ENCODE measurements at places on chromosomes 1 and 21. TPM values are rescaled to one million over a fixed set of nuclear protein-coding genes. Genes with fewer than 3 reads are reported as not detected.

Gene SAMD11
- 9.7 TPM for total RNA-seq

Gene KCNK2
- total RNA-seq = 0.85 TPM

DNA sequence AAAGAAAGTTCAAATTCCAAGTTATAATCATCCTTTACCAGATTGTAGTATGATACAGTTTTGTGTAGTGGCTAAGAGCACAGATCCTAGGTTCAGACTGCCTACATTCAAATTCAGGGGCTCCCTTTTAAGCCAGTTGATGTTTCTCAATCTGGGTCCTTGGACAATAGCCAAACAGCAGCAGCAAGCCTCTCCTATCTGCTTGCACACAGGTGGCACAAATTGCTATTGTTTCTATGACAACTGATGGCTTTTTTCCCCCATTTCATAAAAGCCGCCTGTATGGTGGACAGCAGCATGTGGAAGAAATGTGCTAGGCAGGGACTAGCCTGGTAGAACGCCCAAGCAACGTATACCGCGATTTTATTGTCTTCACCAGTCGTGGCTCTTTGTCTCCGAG is 76.5 kb downstream of the S1PR1 start:
- H3K4me1 ChIP-seq = no peaks in the 10 kb centered on the region
- H3K27me3 ChIP-seq = no peaks in the 10 kb centered on the region
- no peak overlapping the region for H3K27ac ChIP-seq
- no peaks in the 10 kb centered on the region for H3K36me3 ChIP-seq
- no peak overlapping the region for H3K4me3 ChIP-seq

GRCh38 chr1:154605534-154605933 is 2.5 kb downstream of the ADAR start:
- no peak overlapping the region for H3K4me3 ChIP-seq
- H3K4me1 ChIP-seq = peaks cover 4% of the 10 kb centered on the region
- H3K27me3 ChIP-seq = no peaks in the 10 kb centered on the region
- H3K27ac ChIP-seq = no peak overlapping the region
- H3K36me3 ChIP-seq = peaks cover 16% of the 10 kb centered on the region

DNA sequence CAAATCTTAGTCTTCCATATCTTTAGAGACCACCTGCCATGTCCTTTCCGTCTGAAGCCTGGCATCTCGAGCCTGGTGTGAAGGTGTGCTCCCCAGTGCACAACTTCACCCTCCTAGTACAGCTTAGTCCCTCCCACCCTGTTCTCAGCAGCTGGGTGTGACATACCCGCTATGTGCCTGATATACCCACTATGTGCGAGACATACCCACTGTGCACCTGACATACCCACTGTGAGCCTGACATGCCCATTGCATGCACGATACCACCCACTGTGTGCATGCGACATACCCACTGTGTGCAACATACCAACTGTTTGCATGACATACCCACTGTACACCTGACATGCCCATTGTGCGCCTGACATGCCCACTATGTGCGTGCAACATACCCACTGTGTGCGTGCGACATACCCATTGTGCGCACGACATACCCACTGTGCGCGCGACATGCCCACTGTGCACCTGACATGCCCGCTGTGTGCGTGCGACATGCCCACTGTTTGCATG is 3.0 kb upstream of the RRP1 start:
- no peak overlapping the region for H3K27ac ChIP-seq
- H3K36me3 ChIP-seq = no peaks in the 10 kb centered on the region
- H3K4me3 ChIP-seq = no peak overlapping the region
- no peak for DNase-seq
- no peaks in the 10 kb centered on the region for H3K27me3 ChIP-seq

DNA sequence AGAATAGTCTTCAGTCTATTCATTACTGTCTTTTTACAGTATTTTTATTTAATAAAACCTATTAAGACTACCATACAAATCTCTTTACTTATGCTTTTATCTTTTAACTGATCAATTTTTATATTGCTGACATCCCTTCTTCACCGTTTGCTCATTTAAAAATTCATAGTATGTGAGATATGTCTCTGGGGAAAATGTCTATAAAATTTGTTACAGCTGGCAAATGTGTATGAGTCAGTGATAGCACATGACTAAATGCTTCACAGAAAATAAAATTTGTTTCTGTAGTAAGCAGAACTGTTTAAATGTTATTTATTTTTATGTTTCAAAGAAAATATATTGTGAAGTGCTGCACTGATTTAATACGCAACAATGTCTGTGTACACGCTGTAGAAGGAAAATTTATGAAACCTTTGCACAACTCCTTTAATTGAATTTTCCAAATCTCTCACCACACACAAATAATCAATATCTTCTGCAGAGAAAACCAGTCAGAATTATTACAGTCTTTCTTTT is 74.2 kb downstream of the ITGB3BP start:
- H3K27me3 ChIP-seq = no peaks in the 10 kb centered on the region
- no peak overlapping the region for H3K4me3 ChIP-seq
- DNase-seq = no peak
- H3K36me3 ChIP-seq = no peaks in the 10 kb centered on the region
- no peak overlapping the region for H3K27ac ChIP-seq

DNA sequence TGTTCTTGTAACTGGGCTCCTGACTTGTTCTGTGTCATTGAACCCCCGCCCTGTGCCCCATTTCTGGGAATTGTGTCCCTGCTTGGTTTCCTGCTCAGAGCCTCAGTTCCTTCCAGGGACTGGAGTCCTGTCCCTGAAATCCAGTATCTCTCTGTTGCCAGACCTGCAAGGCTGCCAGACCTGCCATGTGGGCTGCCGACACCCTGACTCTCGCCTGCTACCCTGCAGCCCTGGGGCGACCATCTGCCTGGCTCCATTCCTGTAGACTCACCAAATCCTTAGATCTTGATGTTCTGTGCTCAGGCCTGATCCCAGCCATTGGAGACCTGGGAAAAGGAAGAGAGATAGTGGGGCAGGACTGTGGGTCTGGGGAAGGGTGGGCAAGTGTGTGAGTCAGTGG is 383.3 kb upstream of the PROX1 start:
- no peaks in the 10 kb centered on the region for H3K36me3 ChIP-seq
- H3K4me3 ChIP-seq = no peak overlapping the region
- H3K27me3 ChIP-seq = no peaks in the 10 kb centered on the region
- DNase-seq = no peak
- H3K4me1 ChIP-seq = no peaks in the 10 kb centered on the region

DNA sequence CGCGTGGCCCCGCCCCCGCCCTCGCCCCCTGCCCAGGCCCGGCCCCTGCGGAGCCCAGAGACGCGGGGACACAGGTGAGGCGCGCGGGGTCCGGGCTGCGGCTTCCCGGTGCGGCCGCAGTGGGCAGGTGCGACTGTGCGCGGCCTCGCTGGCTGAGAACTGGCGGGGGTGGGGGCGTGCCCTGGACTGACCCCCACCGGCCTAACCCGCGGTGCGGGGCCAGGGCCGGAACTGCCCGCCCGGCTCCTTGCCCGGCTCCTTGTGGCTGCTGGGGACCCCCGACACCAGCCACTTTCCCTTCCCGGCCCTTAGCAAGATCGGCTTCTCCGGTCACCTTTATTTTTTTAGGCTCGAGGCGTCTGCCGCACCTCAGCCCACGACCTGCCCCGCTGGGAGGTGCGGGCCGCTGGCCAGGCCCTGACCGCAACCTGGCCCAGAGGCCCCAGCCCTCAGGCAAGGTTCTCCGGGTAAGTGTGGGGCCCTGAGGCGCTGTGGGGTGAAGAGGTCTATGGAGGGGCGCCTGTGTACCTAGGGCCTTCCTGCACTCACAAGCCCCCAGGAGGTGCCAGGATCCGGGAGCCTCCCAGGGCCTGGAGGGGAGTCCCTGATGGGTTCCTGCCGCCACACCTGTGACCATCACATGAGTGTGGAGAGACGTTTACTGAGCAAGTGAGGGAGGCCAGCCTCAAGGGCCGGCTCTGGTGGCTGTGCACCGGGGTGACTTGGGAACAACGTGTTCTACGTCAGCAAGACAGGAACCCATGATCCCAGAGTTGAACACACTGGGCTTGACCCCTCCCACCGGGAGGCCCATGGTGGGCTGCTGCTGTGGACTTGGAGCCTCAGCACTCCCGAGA is at the start of gene SMIM1:
Gene SMIM1 (plus strand): TSS at position 35 of the 857 bp plus-strand sequence. CDS start 2,625 bp downstream, outside the sequence.
- DNase-seq = no peak
- no peaks in the 10 kb centered on the region for H3K27me3 ChIP-seq
- peak within 1 kb of the TSS; percentile 71 for H3K4me3 ChIP-seq
- H3K4me1 ChIP-seq = no peaks in the 10 kb centered on the region

- no peaks in the 10 kb centered on the region for H3K4me1 ChIP-seq
- H3K36me3 ChIP-seq = no peaks in the 10 kb centered on the region
- no peak overlapping the region for H3K27ac ChIP-seq
- no peaks in the 10 kb centered on the region for H3K27me3 ChIP-seq
- no peak overlapping the region for H3K4me3 ChIP-seq
These were observed 871.6 kb downstream of the BRINP3 start for GRCh38 chr1:189606047-189606446.

DNA sequence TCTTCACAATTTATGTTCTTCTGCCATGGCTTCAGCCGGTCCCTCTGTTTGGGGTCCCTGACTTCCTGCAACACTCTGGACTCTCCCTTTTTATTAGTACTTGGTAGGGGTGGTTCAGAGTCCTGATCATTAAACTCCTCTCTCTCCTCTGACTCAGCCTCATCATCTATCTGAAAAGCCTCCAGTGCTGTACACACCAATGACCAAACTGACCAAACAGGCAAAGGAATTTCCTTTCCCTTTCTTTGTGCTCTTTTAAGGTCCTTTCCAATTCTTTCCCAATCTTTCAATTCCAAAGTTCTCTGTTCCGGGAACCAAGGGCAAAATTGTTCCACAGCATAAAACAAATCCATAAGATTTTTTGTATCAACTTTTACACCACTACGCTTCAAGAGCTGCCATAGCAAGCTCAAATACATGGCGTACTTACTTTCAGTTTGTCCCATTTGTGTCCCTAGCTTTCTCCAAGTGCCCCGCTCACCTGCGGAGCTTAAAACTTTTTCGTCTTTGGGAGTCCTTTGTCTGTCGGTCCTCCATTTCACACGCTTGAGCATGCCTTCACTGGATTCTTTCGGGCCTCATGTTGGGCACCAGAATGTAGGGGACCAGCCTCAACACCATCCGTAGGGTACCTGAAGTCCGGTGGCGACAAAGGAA is 9.6 kb downstream of the DAP3 start:
- H3K27me3 ChIP-seq = no peaks in the 10 kb centered on the region
- H3K27ac ChIP-seq = no peak overlapping the region
- H3K4me3 ChIP-seq = no peak overlapping the region
- no peaks in the 10 kb centered on the region for H3K36me3 ChIP-seq
- no peak for DNase-seq
- no peaks in the 10 kb centered on the region for H3K4me1 ChIP-seq

GRCh38 chr1:212587016-212587887 is 21.3 kb upstream of the ATF3 start:
- peaks cover 4% of the 10 kb centered on the region for H3K27me3 ChIP-seq
- H3K36me3 ChIP-seq = no peaks in the 10 kb centered on the region
- H3K4me1 ChIP-seq = no peaks in the 10 kb centered on the region
- no peak for DNase-seq
- H3K4me3 ChIP-seq = no peak overlapping the region
- H3K27ac ChIP-seq = no peak overlapping the region

DNA sequence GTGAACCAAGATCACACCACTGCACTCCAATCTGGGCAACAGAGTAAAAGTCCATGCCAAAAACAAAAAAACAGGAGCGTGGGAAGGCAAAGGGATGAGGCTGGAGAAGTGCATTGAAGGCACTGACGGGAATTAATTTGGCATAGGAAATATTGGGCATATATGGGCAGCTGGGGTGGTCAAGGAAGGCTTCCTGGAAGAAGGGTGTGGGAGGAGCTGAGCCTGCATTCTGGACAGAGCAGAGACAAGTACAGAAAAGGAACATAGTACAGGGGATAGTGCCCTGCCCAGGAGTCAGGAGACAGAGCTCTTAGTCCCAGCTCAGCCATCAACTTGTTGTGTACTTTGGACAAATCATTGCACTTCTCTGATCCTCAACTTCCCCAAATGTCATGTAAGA is 11.7 kb downstream of the SDC3 start:
- H3K4me3 ChIP-seq = no peak overlapping the region
- no peaks in the 10 kb centered on the region for H3K36me3 ChIP-seq
- H3K4me1 ChIP-seq = peaks cover 29% of the 10 kb centered on the region
- DNase-seq = no peak

- H3K4me1 ChIP-seq = no peaks in the 10 kb centered on the region
- DNase-seq = no peak
- no peak overlapping the region for H3K27ac ChIP-seq
- no peaks in the 10 kb centered on the region for H3K27me3 ChIP-seq
- H3K4me3 ChIP-seq = no peak overlapping the region
- H3K36me3 ChIP-seq = no peaks in the 10 kb centered on the region
These were observed 55.8 kb upstream of the ATP2B4 start for GRCh38 chr1:203570805-203571204.

DNA sequence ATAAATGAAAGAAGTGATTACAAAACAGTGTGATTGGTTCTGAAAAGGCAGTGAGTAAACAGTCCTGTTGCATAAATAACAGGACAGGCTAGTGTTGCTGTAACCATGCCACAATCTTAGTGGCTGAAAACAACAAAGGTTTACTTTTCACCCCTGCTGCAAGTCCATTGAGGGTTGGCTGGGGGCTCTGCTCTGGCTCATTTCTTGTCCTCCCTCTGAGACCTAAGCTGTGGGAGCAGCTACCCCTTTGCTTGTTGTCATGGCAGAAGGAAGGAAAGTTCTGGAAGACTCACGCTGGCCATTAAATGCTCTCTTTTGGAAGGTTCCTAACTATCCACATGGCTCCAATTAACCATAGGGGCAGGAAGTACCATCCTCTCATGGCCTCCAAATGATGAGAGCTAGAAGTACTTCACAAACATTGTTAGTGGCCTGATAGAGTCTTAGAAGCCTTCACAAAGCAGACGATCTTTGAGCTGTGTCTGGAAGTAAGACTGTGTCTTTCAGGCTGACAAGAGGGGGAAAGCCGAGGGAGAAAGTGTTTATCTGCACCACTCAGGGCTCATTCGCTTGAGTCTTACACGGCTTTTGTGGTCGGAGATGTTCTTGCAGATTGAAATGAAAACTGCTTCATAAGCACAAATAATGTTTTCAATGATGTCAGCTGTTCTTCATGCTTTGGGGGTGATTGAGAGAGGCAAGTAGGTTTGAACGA is 11.9 kb downstream of the RCSD1 start:
- H3K36me3 ChIP-seq = no peaks in the 10 kb centered on the region
- H3K4me3 ChIP-seq = no peak overlapping the region
- no peak overlapping the region for H3K27ac ChIP-seq

GRCh38 chr21:46551636-46552241 is 53.1 kb downstream of the S100B start:
- peaks cover 73% of the 10 kb centered on the region for H3K36me3 ChIP-seq
- H3K4me1 ChIP-seq = no peaks in the 10 kb centered on the region
- no peaks in the 10 kb centered on the region for H3K27me3 ChIP-seq
- no peak for DNase-seq
- no peak overlapping the region for H3K27ac ChIP-seq

DNA sequence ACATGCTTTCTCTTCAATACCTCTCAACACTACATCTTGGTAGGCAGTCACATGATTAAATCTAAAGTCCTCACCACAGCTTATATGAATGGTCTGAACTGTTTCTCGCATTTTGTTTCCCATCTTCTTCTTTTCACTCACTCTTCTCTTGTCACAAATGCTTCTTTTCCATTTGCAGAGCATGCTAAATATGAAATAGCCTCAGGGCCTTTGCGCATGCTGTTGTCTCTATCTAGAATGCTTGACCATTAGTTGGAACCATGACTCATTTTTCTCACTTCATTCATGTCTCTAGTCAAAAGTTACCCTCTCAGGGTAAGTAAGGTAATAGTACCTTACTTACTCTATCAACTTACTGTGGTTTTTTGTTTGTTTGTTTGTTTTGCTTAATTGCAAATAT is 239.7 kb downstream of the PTPRC start:
- no peaks in the 10 kb centered on the region for H3K36me3 ChIP-seq
- H3K4me1 ChIP-seq = no peaks in the 10 kb centered on the region
- H3K27me3 ChIP-seq = no peaks in the 10 kb centered on the region
- no peak overlapping the region for H3K27ac ChIP-seq
- no peak overlapping the region for H3K4me3 ChIP-seq
- no peak for DNase-seq

Measured in ascending aorta (tissue), 2 donors.